ENCODE measurements at places on chromosomes 4 and X.

DNA sequence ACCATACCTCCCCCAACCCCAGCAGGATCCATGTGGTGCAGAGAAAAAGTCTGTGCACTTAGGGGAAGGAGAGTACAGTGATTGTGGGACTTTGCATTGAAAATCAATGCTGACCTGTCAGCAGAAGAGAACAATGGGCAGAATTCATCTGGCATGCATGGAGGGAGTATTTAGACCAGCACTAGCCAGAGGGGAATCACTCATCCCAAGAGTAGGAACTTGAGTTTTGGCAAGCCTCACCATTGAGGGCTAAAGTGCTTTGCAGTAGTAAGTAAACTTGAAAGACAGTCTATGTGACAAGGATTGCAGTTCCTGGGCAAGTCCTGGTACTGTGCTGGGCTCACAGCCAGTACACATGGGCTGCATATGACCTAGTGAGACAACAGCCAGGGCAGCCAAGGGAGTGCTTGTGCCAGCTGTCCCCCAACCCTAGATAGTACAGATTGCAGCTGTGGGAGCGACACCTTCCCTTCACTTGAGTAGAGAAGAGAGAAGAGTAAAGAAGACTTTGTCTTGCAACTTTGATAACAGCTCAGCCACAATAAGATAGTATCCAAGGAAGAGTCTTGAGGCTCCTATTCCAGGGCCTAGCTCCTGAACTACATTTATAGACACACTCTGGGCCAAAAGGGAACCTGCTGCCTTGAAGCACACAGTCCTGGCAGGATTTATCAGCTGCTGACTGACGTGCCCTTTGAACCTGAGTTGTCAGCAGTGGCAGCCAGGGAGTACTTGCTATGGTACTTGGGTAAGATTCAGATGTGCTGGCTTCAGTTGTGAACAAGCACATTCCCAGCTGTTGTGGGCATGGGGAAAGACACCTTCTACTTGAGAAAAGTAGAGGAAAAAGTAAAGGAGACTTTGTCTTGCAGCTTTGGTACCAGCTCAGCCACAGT, 48.7 kb downstream of the HDX start:
- no peak for DNase-seq

- no peak for DNase-seq
Measured at GRCh38 chrX:28920153-28920943, 333.1 kb downstream of the IL1RAPL1 start.

GRCh38 chr4:110361921-110362320, 114.0 kb upstream of the ENPEP start:
- no peak for DNase-seq

- no peak for DNase-seq
Measured at GRCh38 chr4:38141808-38142500, 181.8 kb downstream of the PTTG2 start.

- no peak for DNase-seq
Measured at GRCh38 chr4:137206781-137207180, 325.5 kb downstream of the PCDH18 start.

- DNase-seq = no peak
Measured at GRCh38 chr4:126794363-126794762, 838.4 kb upstream of the INTU start.

GRCh38 chr4:82275431-82276331, 98.1 kb downstream of the HNRNPD start:
- no peak for DNase-seq

DNA sequence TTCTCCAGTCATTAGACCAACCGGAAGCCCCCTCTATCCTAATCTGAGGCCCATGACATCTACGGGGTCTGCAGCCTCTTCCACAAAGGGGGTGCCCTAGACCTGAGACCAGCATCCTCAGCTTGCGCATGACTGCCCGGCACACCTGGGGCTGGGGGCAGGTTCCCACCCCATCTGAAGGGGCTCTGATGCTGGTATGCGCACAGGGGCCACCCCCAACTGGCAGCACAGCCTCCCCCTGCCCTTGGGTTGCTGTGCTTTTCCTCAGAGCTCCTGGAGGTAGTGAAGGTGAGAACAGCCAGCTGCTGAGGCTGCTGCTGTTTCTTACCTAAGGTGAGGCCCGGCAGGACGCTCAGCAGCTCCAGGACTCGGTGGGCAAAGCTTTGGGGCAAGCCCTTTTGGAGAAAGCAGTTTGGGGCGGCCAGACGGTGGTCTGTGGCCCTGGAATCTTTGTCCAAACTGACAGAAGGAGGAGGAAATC, 18.9 kb upstream of the CPLX1 start:
- DNase-seq = no peak

- no peak for DNase-seq
Measured at GRCh38 chrX:44974451-44974850, 101.5 kb downstream of the KDM6A start.

DNA sequence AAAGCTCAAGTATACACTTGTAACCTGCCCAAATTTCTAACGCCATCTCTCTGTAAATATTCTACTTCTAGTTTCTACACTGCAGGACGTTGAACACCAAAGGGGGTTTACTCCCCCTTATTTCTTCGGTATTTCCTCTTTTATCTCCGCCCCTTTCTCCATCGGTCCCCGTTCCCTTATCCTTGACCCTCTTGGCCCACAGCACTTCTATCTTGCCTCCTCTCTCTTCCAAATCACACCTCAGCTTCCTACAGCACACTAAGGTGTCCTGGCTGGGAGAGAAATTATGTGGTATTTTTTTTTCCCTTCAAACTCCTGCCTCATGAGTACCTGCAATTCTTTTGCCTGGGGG, 715 bp downstream of the ZMAT1 start:
- DNase-seq = no peak

GRCh38 chr4:132334081-132334480, 815.0 kb upstream of the PCDH10 start:
- no peak for DNase-seq

- DNase-seq = no peak
Measured at GRCh38 chrX:149903889-149904748, 23.1 kb downstream of the MAGEA8 start.

DNA sequence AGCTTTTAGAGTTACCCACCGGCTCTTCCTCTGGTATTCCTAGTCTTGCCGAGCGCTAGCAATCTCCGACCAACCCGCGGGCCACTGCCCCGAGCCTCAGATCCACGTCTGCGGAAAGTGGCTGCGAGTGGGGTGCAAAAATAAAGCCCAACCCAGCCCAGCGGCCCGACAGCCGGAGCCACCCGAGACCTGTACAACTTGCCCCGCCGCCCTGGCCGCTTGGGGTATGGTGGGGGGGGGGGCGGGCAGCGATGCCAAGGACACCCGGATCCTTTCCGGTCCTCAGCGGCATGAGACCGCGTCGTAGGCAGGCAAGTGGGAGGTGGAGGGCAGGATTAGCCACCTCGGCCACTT, 1.6 kb downstream of the SLITRK4 start:
- DNase-seq = no peak

DNA sequence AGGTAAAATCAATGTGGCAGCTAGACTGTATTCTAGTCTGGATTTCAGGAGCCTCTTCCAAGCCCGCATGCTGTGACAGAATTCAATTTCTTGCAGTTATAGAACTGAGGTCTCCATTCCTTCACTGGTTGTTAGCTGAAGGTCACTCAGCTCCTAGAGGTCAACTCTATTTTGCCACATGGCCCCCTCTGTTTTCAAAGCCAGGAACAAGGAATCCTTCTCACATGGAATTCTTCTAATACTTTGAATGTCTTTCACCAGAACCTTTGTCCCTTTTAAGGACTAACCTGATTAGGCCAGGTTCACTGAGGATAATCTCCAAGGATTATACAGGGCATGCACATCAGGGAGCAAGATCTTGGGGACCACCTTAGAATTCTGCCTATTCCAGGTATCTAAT, 23.4 kb upstream of the MMRN1 start:
- DNase-seq = no peak

- DNase-seq = peak; percentile 48
Measured at GRCh38 chr4:54217642-54218495, 11.2 kb upstream of the PDGFRA start.

GRCh38 chr4:186915816-186916215, 192.2 kb upstream of the FAT1 start:
- DNase-seq = no peak

All from activated CD4-positive, CD25-positive, alpha-beta regulatory T cell treated with anti-CD3 and anti-CD28 coated beads, Interleukin-2, amount 50 U/mL, for 72 hours (primary cell).